ENCODE measurements at places on chromosomes 16 and 17.

DNA sequence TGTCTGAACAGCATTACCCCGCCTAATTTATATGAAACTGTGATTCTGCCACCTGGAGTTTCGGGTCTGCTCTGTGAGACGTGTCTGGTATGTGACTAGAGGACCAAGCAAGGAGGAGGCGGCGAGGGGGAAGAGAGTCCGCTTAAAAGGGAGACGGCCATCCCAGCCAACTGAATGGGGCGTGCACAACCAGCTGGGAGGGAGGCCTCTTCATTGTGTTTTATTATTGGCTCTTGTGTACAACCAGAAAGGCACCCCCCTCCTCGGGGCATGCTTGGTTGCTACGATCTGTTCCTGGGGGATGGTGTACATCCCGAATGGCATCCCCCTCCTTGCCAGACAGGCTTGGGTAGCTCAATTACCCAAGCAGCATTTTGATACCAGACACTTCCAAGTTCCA is 384.5 kb upstream of the SALL1 start:
- DNase-seq, result no peak

GRCh38 chr16:29784901-29785500 is 5.5 kb upstream of the KIF22 start:
- DNase-seq, result peak; percentile 60

GRCh38 chr16:51290442-51291285 is 139.6 kb upstream of the SALL1 start:
- no peak for DNase-seq

DNA sequence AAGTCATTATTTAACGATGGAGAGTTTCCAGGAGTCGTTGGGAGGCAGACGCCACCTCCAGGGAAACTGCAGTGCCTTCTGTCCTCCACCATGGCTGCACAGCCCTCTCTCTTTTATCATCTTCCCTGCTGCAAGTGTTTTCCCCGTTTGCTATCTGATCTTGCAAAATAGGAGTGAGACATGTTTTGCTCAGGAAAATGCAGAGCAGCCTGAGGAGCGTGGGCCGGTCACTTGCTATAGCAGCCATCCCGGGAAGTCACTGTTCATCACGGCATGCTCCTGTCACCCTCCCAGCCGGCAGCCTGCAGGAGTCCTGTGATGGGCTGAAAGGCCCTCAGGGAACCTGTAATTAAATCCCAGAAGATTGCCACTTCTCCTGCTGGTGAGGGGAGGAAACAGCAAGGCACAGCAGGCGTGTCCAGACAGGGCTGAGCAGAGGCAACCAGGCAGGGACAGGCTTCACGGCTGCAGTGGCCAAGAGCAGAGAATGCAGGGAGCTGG is 143.1 kb downstream of the GSG1L start:
- DNase-seq, result no peak

DNA sequence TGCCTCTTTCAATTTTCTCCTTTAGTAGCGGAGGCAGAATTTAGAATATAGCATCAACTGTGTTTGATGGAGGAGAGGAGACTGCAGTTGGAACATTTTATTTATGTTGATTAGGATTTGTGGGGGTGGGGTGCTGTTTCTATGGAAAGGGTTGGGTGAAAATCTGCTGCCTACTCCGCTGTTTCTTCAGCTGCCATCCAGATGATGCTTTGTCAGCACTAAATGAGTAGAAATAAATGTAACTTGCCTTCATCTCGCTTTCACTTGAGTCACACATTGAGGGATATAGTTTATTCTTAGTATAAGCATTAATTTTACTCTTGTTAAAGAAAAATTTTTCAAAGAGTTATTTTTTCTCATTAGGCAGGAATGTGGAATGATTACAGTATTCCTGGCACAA is 42.1 kb downstream of the ABHD15 start:
- no peak for DNase-seq

- DNase-seq, result no peak
These were observed 3.3 kb upstream of the MBTPS1 start for GRCh38 chr16:84120023-84120422.

GRCh38 chr17:75114552-75115314 is 5.0 kb downstream of the ARMC7 start:
- DNase-seq, result no peak

- no peak for DNase-seq
These were observed 42.2 kb upstream of the HAPSTR1 start for GRCh38 chr16:9049241-9049640.

DNA sequence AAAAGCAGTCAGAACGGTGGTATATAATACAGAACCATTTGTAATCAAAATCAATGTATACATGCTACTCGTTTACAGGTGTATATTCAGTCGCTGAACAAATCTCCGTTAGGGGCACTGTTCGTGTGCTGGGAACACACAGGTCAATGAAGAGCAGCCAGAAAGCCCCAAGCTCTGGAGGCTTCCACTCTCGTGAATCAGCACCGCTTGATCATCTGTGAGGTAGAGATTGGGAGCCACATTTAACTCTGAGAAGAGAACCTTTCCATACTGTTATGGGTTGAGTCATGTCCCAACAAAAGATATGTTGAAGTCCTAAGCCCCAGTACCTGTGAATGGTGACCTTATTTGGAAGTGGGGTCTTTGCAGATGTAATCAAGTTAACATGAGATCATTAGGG is 5.4 kb upstream of the CYTH1 start:
- DNase-seq, result no peak

DNA sequence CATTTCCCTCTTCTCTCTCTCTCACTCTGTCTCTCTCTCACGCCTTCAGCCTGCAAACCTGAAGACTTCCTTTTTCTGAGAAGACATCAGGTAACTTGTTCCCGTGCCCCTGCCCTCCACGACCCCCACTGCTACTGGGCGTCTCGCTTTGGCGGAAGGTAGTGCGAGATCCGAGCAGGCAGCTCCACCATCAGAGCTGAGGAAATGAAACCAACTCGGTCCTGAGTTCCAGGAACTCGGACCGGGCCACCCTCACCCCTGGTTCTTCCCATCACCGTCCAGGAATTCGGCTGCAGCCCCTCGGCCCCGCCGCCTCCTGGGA is 585 bp downstream of the MLKL start:
- DNase-seq, result no peak

GRCh38 chr16:5062790-5063765 is 2.7 kb downstream of the C16orf89 start:
- DNase-seq, result no peak

- no peak for DNase-seq
These were observed 1.1 kb upstream of the ZNF200 start for GRCh38 chr16:3235856-3236669.

- no peak for DNase-seq
These were observed 100.4 kb upstream of the DNAH17 start for GRCh38 chr17:78677303-78678221.

DNA sequence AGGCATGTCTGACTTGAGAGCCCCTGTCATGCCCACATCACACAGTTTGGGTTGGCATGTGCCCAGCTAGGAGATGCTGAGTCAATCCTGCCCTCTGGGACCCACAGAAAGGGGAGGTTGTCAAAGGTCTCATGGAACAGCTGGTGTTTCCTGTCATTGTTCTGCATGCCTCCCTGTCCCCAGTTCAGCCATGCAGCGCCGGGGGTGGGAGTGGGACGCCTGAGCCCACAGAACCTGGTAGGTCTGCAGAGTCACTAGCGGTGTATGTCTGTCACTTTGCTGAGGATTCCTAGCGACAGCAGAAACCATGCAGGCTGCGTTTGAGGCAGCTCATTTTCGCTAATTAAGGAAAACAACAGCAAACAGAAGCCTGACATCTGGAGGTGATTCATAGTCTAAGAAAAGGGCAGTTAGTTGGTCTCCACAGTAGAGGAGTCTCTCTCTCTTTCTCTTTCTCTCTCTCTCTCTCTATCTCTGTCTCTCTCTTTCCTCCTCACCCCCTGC is 19.6 kb upstream of the CCL1 start:
- DNase-seq, result no peak

- DNase-seq, result no peak
These were observed 8.2 kb downstream of the UBE2O start for GRCh38 chr17:76444518-76445311.

- DNase-seq, result no peak
These were observed 5.8 kb downstream of the PDK2 start for GRCh38 chr17:50100921-50101345.

DNA sequence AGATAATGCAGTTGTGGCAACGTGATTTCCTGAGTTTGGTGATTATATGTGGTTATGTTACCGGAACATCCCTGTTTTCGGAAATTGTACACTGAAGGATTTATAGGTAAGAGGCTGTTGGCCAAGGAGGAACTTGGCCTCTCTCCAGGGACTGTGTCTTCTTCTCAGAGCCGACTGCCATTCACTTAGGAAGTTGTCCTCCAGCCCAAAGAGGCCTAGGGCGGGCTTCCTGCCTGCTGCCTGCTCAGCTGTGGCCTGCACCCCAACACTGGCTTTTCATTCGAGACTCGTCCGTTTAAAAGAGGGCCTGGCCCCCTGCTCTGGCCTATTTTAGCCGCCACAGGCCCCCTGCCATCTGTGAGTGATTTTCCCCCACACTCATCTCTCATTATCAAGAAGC is 64.3 kb downstream of the ZDHHC7 start:
- no peak for DNase-seq

- no peak for DNase-seq
These were observed 11.2 kb downstream of the FOXF1 start for GRCh38 chr16:86521236-86522197.

DNA sequence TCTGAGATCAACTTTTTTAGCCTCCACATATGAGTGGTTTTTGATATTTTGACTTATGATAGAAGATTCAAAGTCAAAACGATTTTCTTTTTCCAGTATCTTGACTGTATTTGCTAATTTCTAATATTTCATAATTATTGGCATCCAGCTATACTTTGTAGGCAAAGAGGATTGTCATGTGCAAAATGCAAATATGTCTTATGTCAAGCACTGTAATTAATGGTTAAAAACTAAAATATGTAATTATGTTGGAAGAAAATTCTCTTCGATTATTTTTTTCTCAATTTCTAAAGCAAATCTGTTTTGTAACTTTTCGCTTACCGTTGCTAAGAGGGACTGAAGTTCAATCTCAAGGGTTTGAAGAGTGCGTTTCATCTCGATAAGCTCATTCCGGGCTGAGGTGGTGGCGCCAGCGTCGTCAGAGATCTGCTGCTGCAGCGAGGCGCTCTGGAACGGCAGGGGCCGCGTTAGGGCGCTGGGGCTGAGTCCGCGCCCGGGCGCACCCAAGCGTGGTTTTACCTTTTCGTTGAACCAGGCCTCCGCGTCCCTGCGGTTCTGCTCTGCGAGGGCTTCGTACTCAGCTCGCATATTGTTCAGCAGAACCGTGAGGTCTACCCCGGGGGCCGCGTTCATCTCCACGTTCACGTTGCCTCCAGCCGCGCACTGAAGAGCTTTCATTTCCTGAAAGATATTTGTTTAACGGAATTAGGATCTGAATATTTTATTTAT is 3.0 kb downstream of the KRT27 start:
- no peak for DNase-seq

GRCh38 chr17:65194670-65195334 is 57.6 kb downstream of the RGS9 start:
- no peak for DNase-seq

DNA sequence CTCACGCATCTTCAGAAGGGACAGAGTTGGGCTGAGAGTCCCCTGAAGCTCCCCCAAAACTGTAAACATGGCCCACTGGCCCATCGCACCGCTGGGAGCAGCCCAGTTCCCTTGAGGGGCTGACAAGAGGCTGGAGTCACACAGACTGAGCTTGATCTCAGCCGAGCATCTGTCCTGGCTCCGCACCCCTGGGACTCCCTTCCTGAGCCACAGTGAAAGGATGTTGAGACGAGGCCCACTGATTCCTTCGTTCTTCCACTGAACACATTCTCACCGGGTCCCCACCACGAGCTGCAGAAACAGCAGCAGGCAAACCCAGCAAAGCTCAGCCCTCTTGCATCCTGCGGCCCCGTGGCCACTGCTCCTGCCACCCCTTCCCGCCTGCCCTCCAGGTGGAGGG is 145.9 kb upstream of the CIBAR2 start:
- no peak for DNase-seq

GRCh38 chr17:61806936-61807335 is 56.4 kb downstream of the BRIP1 start:
- no peak for DNase-seq

- no peak for DNase-seq
These were observed 16.6 kb upstream of the MLYCD start for GRCh38 chr16:83882163-83882885.

DNA sequence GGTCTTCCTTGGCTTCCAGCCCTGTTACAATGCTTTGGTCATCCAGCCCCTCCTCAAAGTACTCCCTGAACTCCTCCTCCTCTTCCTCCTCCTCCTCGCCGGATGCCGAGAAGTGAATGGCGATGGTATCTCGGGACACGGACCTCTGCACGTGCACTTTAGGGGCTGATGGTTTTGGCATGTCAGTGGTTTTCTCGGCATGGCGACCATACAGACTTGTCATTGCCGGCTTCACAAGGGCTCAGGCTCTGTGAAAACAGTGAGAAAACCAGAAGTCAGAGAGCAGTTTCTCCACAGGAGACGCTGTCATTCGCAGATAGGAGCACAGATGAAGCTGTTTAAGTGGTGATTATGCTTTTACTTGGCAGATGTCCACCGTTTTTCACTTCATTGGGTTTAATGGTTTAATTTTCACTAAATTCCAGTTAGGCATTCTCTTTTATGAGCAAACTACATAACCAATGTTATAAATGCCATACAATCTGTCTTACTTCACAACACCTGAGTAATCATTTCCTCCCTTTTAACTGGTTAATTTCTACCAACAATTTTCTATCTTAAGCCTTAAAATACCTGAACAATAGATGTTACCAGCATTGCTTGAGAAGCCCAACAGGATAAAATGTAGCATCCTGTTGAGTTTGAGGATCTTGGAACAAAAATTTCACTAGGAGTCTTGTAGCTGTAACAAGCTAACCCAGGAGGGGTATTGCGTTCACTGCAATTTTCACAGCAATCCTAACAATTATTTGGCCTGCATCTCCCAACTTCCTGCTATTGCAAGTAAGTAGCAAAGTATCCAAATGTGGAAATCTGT is 48.9 kb downstream of the TEX2 start:
- DNase-seq, result no peak

DNA sequence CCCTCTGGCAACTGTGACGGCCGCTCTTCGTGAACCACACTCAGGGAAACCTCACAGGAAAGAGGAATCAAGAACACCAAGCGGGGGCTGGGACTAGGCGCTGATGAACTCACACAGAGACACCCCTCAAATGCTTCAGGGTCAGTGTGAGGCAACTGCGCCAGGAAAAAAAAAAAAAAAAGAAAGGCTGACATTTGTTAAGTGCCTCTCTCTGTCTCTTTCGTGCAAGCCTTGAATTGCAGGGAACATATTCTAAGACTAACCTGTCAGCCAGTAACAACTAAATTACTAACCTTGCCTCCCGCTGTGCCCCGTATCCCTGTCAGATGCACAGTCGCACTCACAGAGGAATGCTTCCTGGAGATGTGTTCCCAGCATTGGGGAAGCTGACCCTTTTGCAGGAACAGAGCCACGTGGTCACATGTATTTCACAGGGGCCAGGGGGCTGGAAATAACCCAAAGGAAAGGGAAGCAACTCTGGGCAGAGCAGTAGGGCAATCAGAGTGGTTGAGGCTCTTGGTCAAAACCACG is 247.8 kb downstream of the XYLT1 start:
- no peak for DNase-seq

DNA sequence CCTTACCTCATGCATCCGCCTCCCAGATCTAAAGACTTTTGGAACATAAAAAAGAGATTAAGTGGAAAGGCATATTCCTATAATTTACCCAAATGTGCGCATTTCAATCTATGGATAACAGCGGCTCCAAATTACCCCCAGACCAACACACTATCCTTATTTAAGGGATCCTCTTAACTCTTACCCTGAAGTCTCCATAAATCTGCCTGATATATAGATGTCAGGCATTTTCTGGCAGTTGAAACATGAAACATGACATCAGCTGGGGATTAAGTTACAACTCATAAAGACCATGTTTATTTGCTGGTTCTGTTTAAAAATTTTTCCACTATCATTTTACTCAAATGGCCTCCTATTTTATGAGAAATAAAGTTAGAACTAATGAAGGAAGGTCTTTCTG is 478.5 kb upstream of the SALL1 start:
- DNase-seq, result no peak

All from activated gamma-delta T cell treated with anti-CD3 and anti-CD28 coated beads, Interleukin-2, amount 50 U/mL, for 16 hours (primary cell).